ENCODE measurements at places on chromosomes 7 and 10. TPM values are rescaled to one million over a fixed set of nuclear protein-coding genes. Genes with fewer than 3 reads are reported as not detected.

DNA sequence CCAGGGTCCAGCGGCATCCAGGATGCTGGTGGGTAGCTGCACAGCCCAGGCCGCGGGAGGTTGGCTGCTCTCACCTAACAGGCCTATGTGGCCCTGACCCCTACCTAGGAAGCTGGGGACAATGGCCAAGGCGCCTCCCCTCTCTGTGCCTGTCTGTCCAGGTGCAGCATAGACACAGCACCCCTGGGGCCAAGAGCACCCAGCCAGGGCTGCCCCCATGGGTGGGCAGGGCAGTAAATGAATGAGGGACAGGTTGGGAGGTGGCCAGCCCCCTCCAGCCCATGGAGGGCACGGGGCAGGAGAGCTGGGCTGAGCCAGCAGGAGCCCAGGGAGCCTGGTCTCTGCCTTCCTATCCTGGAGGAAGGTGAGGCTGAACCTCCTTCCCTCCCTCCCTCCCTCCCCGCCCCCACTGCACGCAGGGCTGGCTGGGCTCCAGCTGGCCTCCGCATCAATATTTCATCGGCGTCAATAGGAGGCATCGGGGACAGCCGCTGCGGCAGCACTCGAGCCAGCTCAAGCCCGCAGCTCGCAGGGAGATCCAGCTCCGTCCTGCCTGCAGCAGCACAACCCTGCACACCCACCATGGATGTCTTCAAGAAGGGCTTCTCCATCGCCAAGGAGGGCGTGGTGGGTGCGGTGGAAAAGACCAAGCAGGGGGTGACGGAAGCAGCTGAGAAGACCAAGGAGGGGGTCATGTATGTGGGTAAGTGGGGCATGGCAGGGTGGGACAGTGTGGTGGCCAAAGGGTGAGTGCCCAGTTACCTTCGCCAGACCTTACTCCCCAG lies at the start of gene SNCG:
TSS of gene SNCG (plus strand) at position 484 of the 785 bp plus-strand sequence. CDS start at position 583, 99 bp downstream.
- H3K27me3 ChIP-seq, result no peaks in the 10 kb centered on the region
- H3K4me1 ChIP-seq, result no peaks in the 10 kb centered on the region
- H3K27ac ChIP-seq, result no peak within 1 kb of the TSS
- DNase-seq, result no peak

Gene TYW1B
- total RNA-seq, result 4.0 TPM

DNA sequence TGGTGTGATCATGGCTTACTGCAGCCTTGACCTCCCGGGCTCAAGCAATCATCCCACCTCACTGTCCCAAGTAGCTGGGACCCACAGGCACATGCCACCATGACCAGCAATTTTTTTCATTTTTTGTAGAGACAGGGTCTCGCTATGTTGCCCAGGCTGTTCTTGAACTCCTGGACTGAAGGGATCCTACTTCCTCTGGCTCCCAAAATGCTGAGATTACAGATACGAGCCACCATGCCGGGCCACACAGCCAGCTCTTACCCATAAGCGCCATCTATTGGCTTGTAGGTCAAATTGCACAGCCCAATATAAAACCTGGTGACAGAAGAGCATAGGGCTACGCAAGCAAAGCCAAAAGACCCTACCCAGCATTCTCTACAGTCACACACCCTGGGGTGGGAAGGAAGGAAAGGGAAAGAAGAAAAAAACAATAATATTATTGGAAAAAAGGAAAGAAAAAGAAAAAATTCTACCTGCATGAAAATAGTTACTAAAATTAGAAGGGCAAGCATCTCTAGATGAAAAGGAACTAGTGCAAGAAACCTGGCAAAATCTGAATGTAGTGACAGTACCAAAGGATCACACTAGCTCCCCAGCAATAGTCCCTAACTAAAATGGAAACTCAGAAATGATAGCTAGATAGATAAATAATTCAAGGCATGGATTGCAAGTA lies 29.4 kb upstream of the AMPH start:
- no peak overlapping the region for H3K27ac ChIP-seq
- no peaks in the 10 kb centered on the region for H3K36me3 ChIP-seq
- no peak for DNase-seq
- H3K27me3 ChIP-seq, result peaks cover 11% of the 10 kb centered on the region
- no peaks in the 10 kb centered on the region for H3K4me1 ChIP-seq

Gene PDE1C
- total RNA-seq, result not detected

GRCh38 chr10:30581779-30582380 lies 47.7 kb downstream of the LYZL2 start:
- H3K27ac ChIP-seq, result no peak overlapping the region
- H3K27me3 ChIP-seq, result peaks cover 10% of the 10 kb centered on the region
- H3K4me1 ChIP-seq, result peaks cover 5% of the 10 kb centered on the region
- no peaks in the 10 kb centered on the region for H3K36me3 ChIP-seq
- DNase-seq, result no peak

Gene FAM171A1
- 7.0 TPM for total RNA-seq

DNA sequence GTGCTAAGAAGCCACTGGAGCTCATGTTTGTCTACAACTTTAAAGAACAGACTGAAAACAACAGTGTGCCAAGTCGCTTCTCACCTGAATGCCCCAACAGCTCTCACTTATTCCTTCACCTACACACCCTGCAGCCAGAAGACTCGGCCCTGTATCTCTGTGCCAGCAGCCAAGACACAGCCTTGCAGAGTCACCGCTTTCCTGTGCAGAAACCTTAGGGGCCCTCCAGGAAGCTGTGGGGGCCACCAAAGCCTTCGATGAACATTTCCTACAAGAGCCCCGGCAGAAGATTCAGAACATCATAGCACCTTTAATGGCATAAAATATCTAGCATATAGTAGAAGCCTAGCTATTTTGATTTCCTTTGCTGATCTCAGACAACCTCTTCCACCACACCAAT lies 88.0 kb upstream of the PRSS58 start:
- H3K36me3 ChIP-seq, result no peaks in the 10 kb centered on the region
- peaks cover 23% of the 10 kb centered on the region for H3K4me1 ChIP-seq
- H3K4me3 ChIP-seq, result peak overlapping the region; percentile 74

Gene PLXDC2
- 1.0 TPM for total RNA-seq

- no peak for DNase-seq
- no peak overlapping the region for H3K4me3 ChIP-seq
- H3K27me3 ChIP-seq, result peaks cover 38% of the 10 kb centered on the region
- H3K27ac ChIP-seq, result no peak overlapping the region
Observed at GRCh38 chr7:76232698-76233097, 31.0 kb downstream of the SRRM3 start.

Gene ABCB1
- total RNA-seq, result 30.8 TPM

GRCh38 chr7:9978106-9979064 lies 995.3 kb upstream of the PHF14 start:
- no peaks in the 10 kb centered on the region for H3K36me3 ChIP-seq
- H3K27ac ChIP-seq, result no peak overlapping the region
- no peak overlapping the region for H3K4me3 ChIP-seq
- H3K4me1 ChIP-seq, result no peaks in the 10 kb centered on the region

DNA sequence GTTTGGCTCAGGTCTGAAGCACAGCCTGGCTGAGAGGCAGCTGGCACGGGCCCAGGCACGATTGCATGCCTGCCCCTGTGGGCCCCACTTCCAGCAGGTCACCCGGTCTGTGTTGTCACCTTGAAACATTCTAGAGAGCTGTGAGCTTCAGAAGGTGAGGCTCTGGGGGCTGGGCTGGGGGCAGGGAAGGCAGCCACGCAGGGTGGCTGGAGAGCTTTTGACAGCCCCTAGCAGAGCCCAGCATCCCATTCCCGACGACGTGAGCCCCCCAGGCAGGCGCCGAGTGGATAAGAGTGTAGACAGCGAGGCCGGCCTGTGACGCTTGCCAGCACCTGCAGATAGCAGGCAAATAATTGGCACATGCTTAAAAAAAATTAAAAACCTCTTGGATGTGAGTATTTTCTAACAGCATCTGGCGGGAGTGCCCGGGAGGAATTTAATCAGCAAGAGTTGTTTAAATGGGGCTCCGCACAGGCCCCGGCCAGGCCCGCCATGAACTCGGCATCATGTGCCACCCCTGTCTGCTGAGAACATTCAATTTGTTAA lies 212.0 kb upstream of the TBX20 start:
- no peaks in the 10 kb centered on the region for H3K4me1 ChIP-seq
- H3K27ac ChIP-seq, result no peak overlapping the region
- no peak overlapping the region for H3K4me3 ChIP-seq
- H3K36me3 ChIP-seq, result no peaks in the 10 kb centered on the region
- DNase-seq, result no peak
- peaks cover 18% of the 10 kb centered on the region for H3K27me3 ChIP-seq

DNA sequence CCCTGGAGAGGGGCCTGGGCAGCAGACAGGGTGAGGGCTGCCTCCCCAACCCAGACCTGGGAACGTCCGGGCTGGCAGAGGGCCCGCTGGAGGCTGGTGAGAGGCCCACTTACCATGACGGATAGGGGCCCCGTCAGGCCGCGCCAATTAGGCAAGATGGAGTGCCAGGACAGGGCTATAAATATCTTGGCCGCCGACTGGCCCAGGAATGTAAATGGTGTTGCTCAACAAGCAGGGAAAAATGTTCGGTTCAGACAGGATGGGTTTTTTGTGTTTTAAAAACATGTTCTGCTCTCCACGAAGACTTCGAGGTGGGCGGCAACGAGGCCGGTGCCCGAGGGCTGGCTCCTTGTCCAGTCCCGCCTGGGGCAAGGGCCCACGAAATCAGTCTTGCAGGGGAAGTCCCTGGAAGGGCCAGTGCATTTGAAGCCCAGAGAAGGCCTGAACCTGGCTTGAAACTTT lies 35.8 kb upstream of the ELN start:
- no peaks in the 10 kb centered on the region for H3K27me3 ChIP-seq
- H3K27ac ChIP-seq, result no peak overlapping the region
- H3K4me3 ChIP-seq, result no peak overlapping the region
- no peak for DNase-seq
- no peaks in the 10 kb centered on the region for H3K4me1 ChIP-seq
- no peaks in the 10 kb centered on the region for H3K36me3 ChIP-seq

DNA sequence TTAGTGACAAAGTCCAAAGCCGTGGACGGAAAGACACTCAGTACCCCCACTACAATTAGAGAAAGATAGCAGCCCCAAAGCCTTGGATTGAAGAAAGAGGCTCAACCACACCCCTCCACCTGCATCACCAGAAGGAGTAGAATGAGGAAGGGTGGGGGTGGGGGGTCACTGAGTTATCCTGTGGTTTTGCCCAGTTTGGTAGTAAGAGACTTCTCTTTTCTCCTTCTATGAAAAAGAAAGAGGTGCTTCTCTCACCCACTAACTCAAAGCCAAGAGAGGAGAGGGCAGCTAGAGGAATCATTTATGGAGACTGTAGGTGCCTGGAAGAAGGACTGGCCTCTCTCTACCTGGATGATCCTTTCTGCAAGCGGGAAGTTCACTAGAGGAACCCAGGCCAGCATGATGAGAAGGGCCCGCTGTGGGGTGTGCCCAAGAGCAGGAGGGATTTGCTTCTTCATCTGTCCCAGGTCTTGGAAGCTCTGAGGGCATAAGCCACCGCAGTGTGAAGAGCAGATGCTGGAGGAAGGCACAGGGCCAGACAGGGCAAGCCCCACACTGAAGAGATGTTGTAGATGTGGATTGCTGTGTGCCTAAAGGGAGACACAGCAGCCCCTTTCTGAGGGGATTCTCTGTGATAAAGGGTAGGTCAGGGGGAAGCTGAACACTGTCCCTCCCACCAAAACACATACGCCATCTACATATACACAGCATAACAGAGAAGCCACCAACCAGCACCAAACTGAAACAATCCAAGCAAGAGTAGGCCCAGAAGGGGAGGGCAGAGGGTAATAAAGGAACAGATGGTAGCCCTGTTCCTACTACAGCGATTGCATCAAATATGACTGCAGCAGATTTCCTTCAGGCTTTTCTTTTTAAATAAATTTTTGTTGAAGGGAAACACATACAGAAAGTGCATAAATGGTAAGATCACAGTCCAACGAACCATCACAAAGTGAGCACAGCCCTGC lies 25.8 kb upstream of the LANCL2 start:
- no peaks in the 10 kb centered on the region for H3K36me3 ChIP-seq
- no peak for DNase-seq
- H3K4me3 ChIP-seq, result no peak overlapping the region
- H3K27me3 ChIP-seq, result peaks cover 3% of the 10 kb centered on the region

Measured in activated naive CD8-positive, alpha-beta T cell treated with anti-CD3 and anti-CD28 coated beads, Interleukin-2, amount 10 ng/mL, durations not matched to agents 7 days and 5 days (primary cell).